T-helper 22 cell (primary cell): ENCODE measurements at places on chromosomes 13 and 19.

DNA sequence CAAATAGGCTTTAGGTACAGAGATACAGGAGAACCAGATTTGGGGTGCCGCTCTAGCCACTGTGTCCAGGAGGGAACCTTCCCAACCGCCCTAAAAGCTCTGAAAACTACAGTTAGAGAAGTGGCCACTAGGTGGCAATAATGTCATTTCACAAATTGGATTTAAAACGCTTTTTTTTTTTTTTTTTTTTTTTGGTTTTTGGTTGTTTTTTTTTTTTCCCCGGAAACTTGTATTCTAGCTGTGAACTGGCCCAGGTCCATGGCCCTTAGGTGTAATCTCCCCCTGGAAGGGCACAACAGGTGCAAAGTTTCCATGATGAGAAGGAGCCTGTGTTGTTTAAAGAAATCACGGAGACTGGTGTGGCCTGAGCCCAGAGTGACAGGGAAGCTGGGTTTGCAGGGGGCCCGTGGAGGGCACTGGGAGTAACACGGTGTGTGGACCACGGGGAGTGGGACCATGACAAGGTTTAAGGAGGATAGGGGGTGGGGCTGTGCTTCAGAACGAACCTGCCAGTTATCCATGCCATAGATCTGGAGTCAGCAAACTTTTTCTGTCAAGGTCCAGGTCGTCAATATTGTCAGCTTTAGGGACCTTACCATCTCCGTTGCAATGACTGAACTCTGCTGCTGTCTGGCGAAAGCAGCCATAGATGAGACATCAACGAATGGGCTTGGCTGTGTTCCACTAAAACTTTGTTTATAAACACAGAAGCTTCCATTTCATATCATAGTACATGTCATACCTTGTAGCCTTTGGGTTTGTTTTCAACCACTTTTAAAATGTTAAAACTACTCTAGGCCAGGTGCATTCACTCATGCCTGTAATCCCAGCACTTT lies 10.1 kb downstream of the OR1I1 start:
- DNase-seq, result no peak

- no peak for DNase-seq
Measured at GRCh38 chr19:42216653-42217519, 591 bp downstream of the DEDD2 start.

- no peak for DNase-seq
Measured at GRCh38 chr13:19622193-19622592, 11.3 kb upstream of the MPHOSPH8 start.

DNA sequence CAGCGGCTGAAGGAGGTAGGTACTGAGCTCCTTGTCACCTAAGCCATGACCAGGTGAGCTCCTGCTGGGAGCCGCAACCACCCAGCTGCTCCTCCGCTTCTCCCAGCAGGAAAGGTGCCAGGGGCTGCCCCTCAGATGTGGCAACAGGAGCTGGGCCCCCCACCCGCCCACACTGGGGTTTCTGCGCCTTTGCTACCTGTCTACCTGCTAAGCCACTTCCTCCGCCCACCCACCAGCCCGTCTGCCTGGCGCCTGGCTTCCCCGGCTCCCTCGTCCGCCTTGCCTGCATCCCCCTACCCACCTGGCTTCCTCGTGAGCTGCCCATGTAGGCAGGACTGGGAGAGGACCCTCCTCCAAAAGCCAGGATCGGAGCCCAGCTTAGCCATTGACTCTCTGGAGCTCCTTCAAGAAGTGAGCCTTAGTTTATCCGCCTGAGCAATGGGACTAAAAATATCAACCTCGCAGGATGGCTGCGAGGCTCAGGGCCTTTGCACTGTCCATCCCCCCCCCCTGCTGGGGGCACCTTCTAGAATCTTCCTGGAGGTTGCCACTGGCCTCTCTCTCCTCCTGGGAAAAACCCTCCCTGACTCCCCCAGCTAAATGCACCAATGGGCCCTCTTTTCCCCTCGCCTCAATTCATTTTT lies 55.8 kb upstream of the KLF2 start:
- DNase-seq, result peak; percentile 18

- no peak for DNase-seq
Measured at GRCh38 chr13:45055198-45055901, 65.0 kb upstream of the GTF2F2 start.

DNA sequence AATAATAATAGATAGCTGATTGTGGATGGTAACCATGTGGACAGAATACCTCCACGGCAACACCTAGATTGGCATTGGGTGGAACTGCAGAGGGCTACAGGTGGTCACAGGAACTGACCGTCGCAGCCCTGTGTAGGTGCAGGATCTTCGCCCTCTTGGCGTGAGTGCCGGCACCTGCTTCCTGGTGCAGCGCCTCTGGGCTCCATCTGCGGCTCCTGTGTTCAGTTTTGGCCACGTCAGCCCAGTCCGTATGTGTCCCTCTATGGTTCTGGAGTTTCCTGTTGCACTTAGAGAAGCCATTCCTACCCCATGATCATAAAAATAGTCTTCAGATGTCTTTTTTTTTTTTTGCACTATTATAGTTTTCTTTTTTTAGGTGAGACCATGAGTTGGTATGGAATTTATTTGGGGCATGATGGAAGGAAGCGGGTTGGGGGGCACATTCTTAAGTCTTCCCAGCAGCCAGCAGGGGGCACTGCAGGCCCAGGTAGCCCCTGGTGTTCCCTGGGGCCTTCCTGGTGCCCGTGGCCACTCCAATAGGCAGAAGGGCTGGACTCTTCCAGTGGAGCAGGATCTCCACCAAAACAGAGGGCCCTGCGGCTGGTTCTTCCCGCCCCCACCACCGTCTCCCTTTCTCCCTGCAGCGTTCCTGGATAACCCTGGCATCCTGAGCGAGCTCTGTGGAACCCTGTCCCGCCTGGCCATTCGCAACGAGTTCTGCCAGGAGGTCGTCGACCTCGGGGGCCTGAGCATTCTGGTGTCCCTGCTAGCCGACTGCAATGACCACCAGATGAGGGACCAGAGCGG lies 10.1 kb upstream of the SLC25A42 start:
- DNase-seq, result peak; percentile 31

DNA sequence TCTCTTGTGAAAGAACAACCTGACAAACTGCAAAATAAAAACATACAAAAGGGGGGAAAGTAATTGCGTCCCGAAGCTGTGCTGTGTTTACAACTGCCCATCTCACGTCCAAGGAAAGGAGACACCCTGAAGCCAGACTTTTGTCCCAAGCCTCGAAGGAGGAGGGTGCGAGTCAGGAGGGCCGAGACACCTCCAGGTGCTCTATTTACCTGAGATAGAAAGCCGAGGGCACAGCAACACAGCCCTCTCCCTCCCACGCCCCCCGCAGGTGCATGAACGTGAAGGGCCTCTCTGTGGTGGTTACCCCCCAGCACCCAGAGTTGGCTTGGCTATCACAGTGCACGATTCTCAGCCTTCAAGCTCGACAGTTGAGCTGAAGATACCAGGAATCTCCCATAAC lies 33.2 kb downstream of the NLRP13 start:
- no peak for DNase-seq

DNA sequence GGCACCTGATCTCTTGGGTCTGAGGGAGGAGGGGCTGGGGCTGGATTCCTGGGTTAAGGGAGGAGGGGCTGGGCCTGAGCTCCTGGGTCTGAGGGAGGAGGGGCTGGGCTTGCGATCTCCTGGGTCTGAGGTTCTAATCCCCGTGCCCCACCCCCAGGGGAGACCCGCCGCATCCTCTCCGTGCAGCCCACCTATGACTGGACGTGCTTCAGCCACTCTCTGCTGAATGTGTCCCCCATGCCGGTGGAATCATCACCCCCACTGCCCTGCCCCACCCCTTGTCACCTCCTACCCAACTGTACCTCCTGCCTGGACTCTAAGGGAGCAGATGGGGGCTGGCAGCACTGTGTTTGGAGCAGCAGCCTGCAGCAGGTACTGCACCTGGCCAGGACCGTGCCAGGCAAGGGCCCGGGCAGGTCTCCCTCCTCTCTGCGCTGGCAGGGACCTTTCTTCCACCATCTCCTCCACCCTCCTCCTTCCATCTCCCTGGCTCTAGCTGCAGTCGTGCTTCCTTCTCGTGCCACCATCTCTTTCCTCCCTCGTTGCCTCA lies 27.1 kb downstream of the CNFN start:
- no peak for DNase-seq

DNA sequence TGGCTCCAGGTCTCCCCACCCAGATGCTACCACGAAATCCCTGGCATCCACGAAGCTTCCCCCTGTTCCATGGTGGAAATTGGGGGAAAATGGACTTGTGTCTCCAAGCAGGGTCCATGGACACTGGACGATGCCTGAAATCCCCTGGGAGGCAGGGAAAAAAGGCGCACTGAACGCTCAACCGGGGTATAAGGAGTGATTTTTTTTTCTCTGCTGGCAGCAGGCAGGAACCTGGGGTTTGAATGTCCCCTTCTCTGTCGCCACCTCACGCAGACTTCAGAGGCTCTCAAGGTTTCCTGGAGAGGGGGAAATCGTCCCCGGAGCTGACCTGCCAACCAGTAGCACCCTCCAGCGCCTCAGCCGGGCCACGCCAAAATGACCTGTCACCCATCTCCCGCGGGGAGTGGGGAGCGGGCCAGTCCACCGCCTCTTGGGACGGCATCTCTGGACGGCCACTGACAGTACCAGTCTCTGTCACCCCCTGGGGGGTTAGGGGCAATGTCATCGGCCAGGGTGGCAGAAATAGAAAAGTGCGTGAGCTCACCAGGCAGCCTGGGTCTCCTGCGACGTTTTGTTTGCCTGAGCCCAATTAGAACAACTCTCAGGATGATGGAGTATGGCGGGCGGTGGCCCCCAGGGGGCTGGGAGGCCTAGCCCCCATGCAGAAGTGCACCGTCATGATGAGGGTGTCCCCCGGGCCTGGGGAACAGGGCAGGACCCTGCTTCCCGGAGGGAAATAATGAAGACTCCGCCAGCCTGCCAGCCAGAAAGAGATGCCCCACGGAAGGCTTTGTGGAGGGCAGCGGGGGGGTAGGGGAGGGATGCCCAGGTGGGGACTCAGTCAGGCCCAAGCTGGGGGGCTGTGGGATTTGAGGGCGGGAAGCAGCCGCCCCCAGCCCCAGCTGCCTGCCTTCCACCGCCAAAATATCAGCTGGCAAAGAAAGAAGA lies 2.6 kb downstream of the PTPRS start:
- no peak for DNase-seq

GRCh38 chr19:15702534-15702930 lies 25.3 kb upstream of the OR10H2 start:
- DNase-seq, result no peak

DNA sequence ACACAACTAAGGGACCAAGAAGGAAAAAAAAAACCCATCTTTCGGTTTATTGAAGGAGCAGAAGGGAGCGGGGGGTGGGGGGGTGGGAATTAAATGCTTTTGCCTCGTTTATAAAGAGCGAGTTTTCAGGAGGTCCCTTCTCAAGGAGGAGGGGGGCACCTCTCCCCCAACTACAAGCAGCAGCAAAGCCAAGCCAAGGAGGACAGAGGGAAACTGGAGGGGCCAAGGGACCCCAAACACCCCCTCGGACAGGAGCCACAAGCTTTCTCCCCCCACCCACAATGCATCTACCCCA lies 2.4 kb downstream of the IRF2BP1 start:
- no peak for DNase-seq

GRCh38 chr19:18172331-18173053 lies 1.1 kb upstream of the IFI30 start:
- no peak for DNase-seq

GRCh38 chr13:31090961-31091624 lies 70.6 kb downstream of the HSPH1 start:
- no peak for DNase-seq
